ENCODE measurements at places on chromosomes 3 and 15.

- DNase-seq, result no peak
Measured at GRCh38 chr15:69979262-69979661, 118.5 kb downstream of the TLE3 start.

GRCh38 chr3:167626490-167626889, 27.3 kb downstream of the WDR49 start:
- DNase-seq, result no peak

GRCh38 chr3:8441969-8442559, 59.6 kb upstream of the LMCD1 start:
- DNase-seq, result peak; percentile 90

DNA sequence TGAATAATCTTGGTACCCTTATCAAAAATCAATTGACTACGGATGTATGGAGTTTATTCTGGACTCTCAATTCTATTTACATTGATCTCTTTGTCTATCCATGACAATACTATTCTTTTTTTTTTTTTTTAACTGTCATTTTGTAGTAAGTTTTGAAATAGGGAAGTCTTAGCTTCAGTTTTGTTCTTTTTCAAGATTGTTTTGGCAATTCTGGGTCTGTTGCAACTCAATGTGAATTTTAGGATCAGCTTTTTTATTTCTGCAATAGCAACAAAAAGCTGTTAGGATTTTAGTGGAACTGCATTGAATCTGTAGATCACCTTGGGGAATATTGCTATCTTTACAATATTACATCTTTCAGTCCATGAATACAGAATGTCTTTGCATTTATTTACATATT, 21.4 kb downstream of the BTLA start:
- DNase-seq, result no peak

GRCh38 chr15:55694652-55695150, 48.3 kb downstream of the PRTG start:
- no peak for DNase-seq

- DNase-seq, result no peak
Measured at GRCh38 chr15:29736012-29736743, 86.1 kb downstream of the TJP1 start.

DNA sequence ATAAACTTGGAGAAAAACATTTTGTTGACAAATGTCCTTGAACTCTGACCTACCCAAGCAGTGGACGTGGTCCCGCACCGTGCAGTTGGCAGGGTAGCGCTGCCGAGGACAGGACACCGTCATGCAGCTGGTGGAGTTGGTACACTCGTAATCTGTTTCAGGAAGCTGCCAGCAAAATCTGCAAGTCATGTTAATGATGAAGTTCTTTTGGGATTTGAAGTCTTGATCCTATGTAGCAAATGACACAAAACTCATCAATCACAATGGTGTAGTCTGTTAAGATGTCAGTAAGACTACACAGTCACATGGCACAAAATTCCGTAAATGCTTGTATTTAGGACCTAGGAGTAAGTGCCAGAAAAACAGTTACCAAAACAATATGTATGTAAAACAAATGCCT, 5.5 kb downstream of the TM2D3 start:
- DNase-seq, result no peak

GRCh38 chr3:189516039-189516438, 115.2 kb upstream of the TP63 start:
- no peak for DNase-seq

DNA sequence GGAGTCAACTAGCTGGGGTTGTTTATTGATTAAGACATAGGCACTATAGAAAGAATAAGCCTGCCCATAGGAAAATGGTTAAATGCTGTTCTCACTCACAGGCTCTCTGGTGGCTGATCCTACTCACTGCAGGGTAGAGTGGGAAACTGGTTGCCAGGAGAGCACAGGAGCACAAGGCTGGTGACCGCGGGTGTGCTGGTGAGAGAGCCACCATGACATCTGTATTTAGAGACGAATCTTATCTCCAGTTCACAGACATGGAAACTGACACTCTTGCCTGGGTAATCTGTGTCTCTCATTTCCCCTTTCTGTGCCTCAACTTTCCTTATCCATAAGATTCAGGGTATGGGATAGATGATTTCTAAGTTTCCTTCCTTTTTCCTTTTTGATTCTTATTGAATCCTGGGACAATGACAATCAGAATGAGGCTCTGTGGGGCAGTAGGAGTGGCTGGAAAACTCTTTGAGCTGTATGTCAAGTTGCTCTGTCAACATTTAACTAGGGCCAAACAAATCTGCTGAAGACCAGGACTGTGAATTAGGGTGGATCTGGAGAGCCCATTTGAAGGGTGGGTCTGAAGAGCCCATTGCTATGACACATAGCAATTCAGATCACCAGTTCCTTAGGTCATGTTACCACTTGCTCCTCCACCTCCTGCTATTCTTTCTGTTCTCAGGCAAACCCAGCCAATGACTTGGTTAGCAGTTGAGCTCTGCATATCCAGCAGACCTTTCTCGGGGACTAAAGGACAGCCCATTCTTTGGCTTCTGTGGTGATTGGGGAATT, 286.1 kb upstream of the TBL1XR1 start:
- no peak for DNase-seq

- DNase-seq, result peak; percentile 46
Measured at GRCh38 chr3:172320468-172320867, 127.8 kb downstream of the GHSR start.

- no peak for DNase-seq
Measured at GRCh38 chr3:58624550-58624949, 42.0 kb downstream of the FAM3D start.

DNA sequence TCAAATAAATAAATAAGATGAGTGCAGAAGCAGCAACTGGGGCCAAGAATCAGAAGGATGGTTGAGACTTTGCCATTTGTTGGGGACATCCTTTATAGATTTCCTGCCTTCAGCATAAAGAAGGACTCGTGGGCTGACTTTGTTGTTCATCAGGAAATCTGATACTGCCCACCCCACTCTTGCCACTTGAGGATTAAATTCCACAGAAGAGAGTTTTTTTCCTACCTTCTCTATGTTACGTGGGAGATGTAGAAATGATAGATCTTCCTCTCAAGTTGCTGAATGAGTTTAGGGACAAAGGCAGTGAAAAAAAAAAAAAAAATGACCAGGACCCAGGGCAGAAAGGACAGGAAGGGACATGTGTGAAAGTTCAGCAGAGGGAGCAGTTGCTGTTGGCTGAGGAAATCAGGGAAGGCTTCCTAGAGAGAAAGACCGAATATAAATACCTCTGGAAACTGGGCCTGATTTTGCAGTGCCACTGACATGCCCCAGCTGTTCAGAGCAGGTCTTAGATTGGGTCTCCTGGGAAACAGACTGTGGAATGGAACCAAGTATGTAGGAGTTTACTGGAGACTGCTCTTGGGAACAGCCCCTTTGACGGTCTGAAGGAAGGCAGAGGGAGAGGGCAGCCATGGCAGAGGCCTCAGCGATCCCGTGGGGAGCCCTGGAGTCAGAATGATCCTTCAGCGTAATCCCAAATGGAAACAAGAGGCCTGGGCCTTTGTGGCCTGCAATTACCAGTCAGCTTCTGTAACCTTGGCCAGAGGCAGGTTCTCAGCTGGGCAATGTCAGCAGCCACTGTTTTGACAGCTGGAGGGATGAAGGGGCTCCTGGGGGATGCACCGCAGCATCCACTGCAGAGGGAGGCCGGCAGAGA, 50.9 kb downstream of the C3orf20 start:
- DNase-seq, result peak; percentile 59

GRCh38 chr15:90153658-90154057, 47.5 kb upstream of the SEMA4B start:
- DNase-seq, result no peak

GRCh38 chr15:92149465-92149864, 244.2 kb upstream of the ST8SIA2 start:
- DNase-seq, result no peak

DNA sequence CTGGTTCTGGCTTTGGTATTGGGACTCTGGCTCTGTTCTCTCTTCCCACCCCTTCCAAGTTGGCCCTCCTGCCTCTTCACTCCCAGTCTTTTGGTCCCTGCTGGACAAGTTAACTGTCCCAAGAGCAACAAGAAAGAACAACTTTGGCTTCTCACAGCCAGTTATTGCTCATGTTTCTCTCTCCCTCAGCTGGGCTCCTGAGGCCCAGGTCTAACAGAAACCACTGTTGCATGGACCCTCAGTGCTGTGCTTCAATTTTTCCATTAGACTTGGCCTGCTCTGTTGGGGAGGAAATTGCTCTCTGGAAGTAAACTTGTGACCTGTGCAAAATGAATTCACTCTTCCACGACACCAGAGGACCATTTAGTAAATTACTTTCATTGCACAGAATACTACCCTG, 64.5 kb downstream of the CHST2 start:
- DNase-seq, result no peak

- no peak for DNase-seq
Measured at GRCh38 chr3:46065294-46065705, 38.0 kb upstream of the XCR1 start.

GRCh38 chr3:151709847-151710246, 23.9 kb upstream of the AADACL2 start:
- no peak for DNase-seq

- no peak for DNase-seq
Measured at GRCh38 chr3:156176048-156176447, 55.7 kb downstream of the KCNAB1 start.

DNA sequence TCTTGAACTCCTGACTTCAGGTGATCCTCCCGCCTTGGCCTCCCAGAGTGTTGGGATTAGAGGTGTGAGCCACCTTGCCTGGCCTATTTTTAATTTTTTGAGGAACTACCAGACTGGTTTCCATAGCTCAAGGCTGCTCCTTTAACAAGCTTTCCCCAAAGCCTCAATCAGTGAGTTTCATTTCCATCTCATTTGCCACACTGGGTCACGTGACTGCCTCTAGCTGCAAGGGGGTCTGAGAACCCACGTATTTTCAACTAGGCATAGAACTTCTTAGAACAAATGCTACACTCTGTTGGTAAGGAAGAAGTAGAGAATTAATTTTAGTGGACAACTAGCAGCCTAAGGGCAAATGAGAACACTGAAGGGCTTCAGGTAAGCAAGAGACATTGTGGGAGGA, 3.1 kb upstream of the CD276 start:
- DNase-seq, result no peak

- DNase-seq, result peak; percentile 40
Measured at GRCh38 chr3:172317984-172318383, 130.3 kb downstream of the GHSR start.

GRCh38 chr3:15452961-15453360, 25.6 kb downstream of the EAF1 start:
- DNase-seq, result no peak

DNA sequence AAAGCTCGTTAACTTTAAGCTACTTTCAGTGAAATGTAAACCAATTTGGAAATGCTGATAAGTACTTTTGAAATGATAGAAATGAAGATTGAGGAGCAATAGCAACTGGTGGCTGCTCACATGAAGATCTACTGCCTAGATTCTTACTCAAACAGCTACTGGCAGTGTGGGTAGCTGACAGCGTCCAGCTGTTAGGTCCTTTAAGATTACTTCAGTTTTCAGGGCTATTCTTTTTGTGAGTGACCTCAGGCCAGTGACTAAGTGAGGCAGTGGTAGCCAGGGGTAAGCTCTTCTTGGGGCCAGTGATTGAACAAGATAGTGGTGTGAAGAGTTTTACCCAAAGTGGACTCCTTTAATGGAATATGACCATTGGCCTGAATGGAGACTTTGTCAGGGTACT, 41.3 kb downstream of the NECTIN3 start:
- DNase-seq, result no peak

DNA sequence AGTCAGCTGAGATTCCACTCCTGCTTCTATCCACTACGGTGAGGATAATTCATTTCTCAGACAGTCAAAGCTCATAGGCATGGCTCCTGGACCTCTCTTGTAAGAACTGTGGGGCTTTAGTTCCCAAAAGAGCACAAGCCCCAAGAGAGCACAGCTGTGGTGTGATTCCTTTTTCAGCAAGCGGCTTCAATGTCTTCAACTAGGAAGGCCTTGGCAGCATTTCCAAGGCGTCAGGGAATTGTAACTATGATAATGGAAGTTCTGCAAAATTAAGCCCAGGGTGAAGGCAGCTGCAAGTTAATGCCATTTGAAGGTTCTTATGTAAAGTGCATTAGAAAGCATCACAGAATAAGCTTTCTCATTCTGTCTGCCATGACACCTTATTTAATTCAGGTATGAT, 657.1 kb downstream of the GRM7 start:
- DNase-seq, result peak; percentile 13

- DNase-seq, result no peak
Measured at GRCh38 chr3:173676094-173676493, 278.6 kb downstream of the NLGN1 start.

DNA sequence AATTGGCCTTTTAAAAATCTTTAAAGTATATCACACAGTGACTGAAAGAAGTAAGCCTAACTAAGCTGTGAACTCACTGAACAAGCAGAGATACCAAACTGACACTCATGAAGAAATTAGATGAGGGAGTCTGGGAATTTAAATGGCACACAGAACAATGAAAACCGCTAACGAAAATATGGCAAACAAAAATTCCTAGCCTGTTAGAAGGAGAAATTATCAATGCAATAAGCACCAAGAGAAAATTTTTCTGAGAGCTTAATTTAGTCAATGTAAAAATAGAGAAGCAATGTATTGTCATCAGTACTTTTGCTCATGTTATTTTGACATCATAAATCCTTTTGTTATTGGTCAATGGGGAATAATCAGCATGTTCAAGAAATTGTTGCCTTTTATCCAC, 291.1 kb upstream of the PDZRN3 start:
- DNase-seq, result no peak

DNA sequence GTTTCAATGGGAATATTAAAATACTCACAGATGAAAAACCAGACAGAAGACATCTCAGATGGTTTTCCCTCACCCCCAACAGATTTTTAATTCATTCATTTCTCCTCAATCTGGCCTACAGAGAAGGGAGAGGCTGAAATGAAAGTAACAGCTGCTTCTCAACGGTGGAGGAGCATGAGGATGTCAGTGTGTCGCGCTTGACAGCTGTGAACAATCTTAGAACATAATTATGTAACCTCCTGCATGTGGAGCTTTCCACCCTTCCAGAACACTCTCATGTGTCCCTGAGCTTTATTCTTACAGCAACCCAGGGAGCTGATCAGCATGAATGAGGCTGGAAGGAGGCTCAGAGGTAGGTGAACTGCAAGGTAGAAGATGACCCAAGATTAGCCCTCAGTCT, 52.7 kb downstream of the MB21D2 start:
- DNase-seq, result no peak

- no peak for DNase-seq
Measured at GRCh38 chr15:70100474-70101341, 3.0 kb upstream of the TLE3 start.

Measured in spinal cord (tissue), 10 donors.